GM23338 (cell line): ENCODE measurements at places on chromosomes 12 and 14.
A peak's percentile ranks its signal among the peaks of the same experiment; 100 is the strongest.

GRCh38 chr14:36508418-36509068 is 11.5 kb downstream of the NKX2-1 start:
- DNase-seq = peak; percentile 62

GRCh38 chr14:93984070-93984469 is 7.7 kb upstream of the ASB2 start:
- peak; percentile 25 for DNase-seq

DNA sequence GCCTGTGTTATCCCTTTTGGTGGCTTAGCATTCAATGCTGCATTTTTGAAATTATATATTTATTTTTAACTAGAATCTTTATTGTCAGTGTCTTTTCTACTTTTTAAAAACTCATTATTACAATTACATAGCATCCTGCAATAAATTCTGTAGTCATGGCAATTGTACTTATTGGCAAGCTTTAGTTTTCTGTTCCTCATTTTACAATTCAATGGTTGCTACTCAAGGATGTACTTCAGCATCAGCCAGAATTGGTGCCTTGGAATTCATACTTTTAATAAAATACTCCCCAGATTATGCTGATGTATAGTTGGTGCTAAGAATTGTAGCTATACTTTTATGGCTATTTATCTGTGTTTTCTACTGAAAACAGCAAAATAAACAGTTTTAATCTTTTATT is 1756.8 kb upstream of the SEL1L start:
- DNase-seq = no peak

DNA sequence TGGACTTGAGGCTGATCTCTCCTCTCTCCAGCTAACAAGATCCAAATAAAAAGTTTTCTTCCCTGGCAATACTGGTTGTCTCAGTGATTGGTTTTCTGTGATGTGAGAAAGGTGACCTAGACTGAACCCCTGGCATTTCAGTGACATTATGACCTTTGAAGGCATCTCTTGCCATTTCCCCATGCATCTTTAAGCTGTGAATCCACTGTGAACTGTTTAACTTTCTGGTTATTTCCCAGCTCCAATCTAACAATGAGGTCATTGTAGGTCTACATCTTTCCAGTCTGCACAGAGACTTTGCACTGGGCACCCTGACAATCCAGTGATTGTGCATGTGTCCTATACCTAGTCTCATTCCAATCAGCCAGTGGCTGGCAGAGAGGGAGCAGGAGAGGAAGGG is 155.9 kb upstream of the NUDT4 start:
- DNase-seq = no peak

DNA sequence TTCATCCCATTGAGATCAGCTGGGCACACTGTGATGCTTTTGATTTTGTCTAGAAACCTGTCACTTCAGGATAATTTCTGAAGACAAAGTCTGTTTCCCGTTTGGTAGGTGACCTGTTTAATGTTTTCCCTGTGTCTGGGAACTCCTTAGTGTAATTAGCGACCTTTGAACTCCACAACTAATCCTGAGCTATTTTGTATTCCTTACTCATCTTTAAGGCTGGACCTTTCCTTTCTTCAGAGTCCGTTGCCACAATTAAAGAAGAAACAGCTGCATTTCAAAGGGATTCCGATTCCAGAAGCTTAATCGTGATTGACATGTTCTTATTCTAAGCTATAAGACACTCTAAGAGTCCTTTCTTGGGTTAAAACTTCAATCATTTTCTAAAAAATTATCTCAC is 22.0 kb downstream of the AP5M1 start:
- no peak for DNase-seq

GRCh38 chr14:105166571-105167302 is 1.8 kb downstream of the JAG2 start:
- no peak for DNase-seq

DNA sequence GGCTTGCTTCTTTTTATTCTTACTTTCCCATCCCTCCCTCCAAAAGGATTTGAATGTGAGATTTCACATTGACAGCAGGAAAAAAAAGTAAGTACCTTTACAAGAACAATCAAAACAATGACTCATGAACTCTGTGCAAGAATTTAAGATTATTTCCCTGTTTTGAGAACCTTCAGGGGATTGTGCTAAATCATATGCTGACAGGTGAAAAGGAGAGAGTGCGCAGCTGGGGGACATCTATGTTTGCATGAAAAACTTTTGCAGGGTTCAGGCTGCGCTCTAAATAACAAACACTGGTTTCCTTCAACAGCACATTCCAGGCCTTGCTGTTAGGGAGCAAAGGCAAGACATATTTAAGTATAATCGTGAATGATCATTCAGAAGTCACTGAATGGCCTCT is 27.3 kb downstream of the RERG start:
- no peak for DNase-seq

- DNase-seq = peak; percentile 43
These were observed 103.5 kb downstream of the FGD4 start for GRCh38 chr12:32502693-32503502.

- DNase-seq = no peak
These were observed 36.8 kb downstream of the ZFP36L1 start for GRCh38 chr14:68756000-68756481.

DNA sequence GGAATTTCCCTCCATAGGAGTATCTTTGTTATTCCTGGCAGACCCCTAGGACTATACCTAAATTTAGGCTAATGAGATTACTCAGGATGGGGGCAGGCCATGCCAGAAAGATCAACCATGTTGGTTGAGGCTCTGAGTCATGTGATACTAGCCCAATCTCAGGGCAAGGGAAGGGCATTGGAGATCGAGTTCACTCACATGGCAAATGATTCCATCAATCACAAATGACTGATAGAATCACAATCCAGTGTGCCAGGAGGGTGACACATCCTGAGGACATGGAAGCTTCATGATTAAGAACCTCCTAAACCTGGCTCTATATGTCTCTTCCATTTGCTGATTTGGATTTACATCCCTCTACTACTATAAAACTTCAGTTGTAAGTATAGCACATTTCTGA is 182.3 kb downstream of the NTF3 start:
- no peak for DNase-seq

- no peak for DNase-seq
These were observed 18.6 kb downstream of the JDP2 start for GRCh38 chr14:75446447-75446846.

DNA sequence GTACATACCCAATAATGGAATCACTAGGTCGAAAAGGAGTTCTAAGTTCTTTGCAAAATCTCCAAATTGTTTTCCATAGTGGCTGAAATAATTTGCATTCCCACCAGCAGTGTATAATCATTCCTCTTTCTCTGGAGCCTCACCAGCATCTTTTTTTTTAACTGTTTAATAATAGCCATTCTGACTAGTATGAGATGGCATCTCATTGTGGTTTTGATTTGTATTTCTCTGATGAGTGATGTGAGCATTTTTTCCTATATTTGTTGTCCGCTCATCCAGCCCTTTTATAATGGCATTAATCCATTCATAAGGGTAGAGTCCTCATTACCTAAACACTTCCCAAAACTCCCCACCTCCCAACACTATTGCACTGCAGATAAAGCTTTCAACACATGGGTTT is 278.3 kb downstream of the SEC23A start:
- no peak for DNase-seq

DNA sequence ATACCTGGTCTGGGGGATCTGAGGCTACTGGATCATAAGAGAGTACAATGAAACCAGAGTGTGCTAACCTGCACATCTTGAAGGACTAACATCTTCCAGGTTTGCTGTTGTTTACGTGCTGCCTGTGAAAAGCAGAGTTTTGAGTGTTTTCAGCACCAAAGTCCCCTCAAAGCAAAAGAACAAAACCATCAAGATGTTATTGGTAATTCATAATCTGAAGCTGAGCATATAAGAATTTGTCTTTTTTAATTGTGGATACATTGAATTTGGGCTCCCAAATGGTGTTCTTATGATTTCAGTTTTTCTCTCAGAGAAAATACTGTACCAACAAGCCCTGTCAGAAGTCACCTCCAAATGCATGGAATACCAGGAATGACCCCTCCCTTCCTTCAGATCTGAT is 110.2 kb downstream of the BTG1 start:
- DNase-seq = no peak
